ENCODE measurements at places on chromosomes 3 and 15.

DNA sequence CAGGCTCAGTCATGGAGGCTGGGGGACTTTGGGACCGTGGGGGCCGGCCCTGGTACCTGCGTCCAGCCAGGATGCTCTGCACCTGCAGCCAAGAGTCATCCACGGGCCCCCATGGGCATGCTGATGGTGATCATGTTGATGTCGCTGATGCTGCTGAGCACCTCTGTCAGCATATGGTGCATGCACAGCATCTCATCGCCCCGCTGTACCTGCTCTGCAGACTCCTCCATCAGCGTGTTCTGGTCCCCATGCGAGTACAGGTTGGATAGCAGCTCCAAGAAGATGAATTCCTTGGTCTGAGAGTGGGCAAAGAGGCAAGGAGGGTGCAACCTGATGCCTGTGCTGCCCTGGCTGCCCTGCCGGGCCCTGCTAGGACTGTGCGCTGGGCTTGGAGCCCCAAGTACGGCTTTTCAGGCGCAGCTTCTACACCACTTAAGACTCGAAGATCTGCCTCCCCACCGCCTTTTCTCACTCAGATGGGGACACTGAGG is 7.2 kb downstream of the RPS17 start:
- no peak for DNase-seq

- DNase-seq, result no peak
Measured at GRCh38 chr3:20975188-20975651, 775.8 kb downstream of the ZNF385D start.

DNA sequence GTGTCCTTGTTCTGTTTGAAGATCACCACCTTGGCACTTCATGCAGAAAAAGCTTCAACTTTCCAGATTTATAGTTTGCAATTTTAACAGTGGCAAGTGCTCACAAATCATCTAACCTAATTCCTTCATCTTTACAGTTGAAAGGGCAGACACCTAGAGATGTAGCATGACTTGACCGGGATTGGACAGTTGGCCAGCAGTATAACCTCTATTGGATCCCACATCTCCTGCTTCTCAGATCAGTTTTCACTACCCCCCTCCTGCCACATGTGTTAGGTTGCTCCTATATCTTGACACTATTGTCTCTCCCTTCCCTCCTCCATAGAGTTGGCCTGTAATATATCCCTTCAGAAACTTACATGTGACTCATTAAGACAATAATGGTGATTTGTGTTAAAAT is 206.0 kb upstream of the SEMA6D start:
- no peak for DNase-seq

- no peak for DNase-seq
Measured at GRCh38 chr3:53885239-53885638, 3.3 kb upstream of the ACTR8 start.

GRCh38 chr3:183587336-183587735 is 31.8 kb upstream of the KLHL6 start:
- no peak for DNase-seq

- no peak for DNase-seq
Measured at GRCh38 chr3:154182322-154182922, 61.2 kb downstream of the ARHGEF26 start.

GRCh38 chr3:50121072-50122032 is 32.6 kb downstream of the RBM5 start:
- peak; percentile 86 for DNase-seq

GRCh38 chr3:176587089-176587488 is 610.2 kb downstream of the TBL1XR1 start:
- DNase-seq, result no peak

- DNase-seq, result no peak
Measured at GRCh38 chr15:78049691-78050440, 27.6 kb downstream of the TBC1D2B start.

GRCh38 chr3:117473981-117474538 is 764.5 kb downstream of the TUSC7 start:
- DNase-seq, result no peak

DNA sequence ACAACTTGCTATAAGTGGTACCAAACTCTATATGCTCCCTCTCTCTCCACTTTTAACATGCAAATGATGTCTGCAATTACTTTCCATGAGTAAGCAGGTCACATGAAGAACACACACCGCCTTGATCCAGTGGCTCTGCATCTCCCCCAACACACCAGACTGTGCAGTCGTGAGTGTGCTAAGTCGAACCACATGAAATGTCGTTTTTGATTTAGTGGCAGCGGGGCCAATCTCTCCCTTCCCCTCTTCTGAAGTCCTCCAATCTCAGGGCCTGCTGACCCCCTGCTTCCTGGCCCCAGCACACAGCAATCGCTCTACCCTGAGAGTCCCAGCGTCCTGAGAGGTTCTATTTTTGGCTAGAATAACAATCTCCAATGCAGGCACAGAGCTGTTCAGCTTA is 312.5 kb downstream of the SHQ1 start:
- DNase-seq, result no peak

DNA sequence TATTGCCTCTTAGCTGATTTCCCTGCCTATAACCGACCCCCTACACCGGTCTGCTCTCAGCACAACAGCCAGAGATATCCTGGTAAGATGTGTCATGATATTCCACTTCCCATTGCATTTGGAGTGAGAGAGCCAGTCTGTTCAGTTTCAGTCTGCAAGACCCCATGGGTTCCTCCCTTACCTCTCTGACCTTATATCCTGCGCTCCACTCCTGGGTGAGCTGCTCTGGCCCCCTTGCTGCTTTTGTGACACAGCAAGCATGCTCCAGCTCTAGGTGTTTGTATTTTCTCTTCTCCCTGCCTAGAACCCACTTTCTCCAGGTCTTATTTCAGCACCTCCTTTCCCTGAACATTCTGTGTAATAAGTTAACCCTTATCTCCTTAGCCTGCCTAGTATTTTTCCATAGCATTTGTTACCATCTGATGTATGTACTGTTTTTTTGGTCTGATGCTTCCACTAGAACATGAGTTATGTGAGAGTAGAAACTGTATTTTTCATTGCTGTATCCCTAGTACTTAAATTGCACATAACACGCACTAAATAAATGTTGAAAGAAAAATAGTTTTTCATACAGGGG is 44.2 kb downstream of the CMTM8 start:
- no peak for DNase-seq

DNA sequence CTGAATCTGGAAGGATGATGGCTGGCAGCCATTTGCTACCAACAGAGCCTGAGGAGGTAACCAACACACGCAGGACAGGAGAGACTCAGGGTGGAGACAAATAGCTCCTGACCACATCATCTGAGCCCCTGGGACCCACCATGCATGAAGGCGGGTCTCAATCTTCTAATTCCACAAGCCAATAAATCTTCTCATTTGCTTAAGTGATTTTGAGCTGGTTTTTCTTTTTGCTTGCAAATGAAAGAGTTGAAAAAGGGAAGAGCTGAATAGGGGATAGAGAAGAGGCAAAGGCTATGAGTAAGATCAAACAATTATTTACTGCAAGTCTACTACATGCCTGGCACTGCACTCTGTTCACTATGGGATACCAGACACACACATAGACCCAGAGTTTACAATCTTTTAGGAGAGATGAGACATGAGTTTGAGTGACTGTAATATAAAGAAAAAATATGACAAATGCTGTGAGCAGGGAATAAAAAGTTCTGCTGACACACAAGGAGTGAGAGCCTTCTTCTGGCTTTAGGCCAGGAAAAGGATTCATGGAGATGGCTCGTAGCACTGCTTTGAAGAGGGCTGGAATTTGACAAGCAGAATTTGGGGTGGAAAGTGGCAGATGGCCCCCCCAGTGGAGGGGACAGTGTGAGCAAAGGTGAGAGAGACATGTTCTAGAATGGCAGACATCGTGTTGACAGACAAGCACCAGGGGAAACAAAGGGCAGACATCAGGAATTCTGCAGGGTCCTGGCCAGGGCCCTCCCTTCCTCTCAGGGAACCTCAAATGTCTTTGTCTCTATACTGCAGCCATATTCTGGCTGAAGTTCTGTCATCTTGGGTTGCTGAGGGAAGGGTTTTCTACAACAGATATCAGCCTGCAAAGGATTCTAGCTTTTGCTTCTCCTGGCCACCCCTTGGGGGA is 69.8 kb upstream of the WNT5A start:
- no peak for DNase-seq

All from ecto neural progenitor cell (in vitro differentiated cells).